ENCODE measurements at places on chromosomes 2 and 18. TPM values are rescaled to one million over a fixed set of nuclear protein-coding genes. Genes with fewer than 3 reads are reported as not detected.

The IL1RL2 gene
- not detected for total RNA-seq

The MC2R gene
- not detected for total RNA-seq

The RHBDD1 gene
- 73.8 TPM for total RNA-seq

The ZNF396 gene
- 1.3 TPM for total RNA-seq

The CCDC150 gene
- 29.2 TPM for total RNA-seq

The GALNT13 gene
- total RNA-seq = 0.44 TPM

DNA sequence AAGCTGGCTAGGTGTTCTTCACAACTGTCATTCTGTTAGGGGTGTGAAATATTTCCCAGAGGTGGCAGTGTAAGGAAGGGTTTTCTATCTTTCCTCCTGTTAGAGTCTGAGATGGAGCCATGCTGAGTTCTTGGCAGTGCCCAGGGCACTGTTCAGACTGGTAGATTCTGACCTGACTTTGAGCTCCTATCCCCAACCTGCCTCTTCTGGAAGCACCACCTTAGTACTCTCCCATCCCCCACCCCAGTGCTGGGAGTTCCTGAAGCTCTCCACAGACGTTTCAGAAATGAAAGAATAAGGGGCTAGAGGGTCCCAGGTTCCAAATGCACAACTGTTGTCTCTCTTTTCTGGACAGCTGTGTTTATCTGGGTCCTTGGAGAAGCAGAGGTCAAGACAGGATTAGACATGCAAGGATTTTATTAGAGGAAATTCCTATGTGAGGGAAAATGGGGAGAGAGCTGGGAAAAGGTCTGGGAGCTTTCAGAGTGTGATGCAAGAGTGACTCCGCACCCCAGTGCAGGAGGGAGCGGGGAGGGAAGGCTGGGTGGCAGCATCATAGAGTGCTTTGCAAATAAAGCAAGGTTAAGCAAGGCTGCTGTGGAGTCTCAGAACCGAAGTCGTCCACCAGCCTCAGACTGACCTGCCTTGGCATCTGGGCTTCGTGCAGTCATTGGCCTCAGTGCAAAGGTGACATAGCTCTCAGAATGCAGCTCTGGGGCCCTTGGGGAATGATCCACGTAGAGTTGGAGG, 75.5 kb downstream of the SLC4A3 start:
- H3K36me3 ChIP-seq = peaks cover 8% of the 10 kb centered on the region
- no peaks in the 10 kb centered on the region for H3K27me3 ChIP-seq
- H3K27ac ChIP-seq = peak overlapping the region; percentile 98
- no peak for DNase-seq

DNA sequence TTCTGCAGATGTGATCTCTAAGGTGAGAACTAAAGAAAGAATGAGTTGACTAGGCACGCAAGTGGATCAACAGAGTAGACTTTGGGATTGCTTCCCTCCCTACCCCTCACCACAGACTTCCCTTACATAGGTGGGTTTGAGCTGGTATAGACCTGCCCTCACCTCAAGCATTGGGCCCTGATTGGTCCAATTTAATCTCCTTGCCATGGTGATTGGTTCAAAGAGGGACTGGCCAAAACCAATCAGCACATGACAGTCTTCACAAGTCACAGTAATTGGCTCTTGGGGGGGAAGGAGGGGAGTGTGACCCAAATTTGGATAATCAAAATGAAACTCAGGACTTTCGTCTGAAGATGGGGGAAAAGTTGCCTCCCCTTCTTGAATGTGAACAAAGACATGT, 36.6 kb upstream of the LNPK start:
- no peak overlapping the region for H3K27ac ChIP-seq
- DNase-seq = no peak
- no peaks in the 10 kb centered on the region for H3K27me3 ChIP-seq
- H3K4me1 ChIP-seq = no peaks in the 10 kb centered on the region

DNA sequence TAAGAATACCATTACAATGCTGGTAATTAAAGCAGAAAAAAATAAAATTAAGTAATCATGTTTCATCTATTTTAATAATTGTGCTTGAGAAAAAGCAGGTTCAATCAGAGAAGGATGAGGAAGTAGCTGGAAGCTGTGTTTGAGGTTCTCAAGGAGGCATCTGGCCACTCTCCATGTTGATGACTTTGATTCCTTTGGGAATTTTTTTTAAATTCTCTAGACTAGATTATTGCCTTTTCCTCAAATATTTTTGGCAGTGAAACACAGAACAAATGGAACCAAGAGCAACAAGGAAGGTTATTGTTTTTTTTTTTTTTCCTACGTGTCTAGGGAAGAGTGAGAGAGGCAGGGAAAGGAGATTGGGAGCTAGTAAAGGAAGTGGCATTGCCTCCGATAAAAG, 99.9 kb upstream of the NRP2 start:
- H3K27ac ChIP-seq = no peak overlapping the region
- no peaks in the 10 kb centered on the region for H3K27me3 ChIP-seq
- no peak overlapping the region for H3K4me3 ChIP-seq
- H3K36me3 ChIP-seq = no peaks in the 10 kb centered on the region

DNA sequence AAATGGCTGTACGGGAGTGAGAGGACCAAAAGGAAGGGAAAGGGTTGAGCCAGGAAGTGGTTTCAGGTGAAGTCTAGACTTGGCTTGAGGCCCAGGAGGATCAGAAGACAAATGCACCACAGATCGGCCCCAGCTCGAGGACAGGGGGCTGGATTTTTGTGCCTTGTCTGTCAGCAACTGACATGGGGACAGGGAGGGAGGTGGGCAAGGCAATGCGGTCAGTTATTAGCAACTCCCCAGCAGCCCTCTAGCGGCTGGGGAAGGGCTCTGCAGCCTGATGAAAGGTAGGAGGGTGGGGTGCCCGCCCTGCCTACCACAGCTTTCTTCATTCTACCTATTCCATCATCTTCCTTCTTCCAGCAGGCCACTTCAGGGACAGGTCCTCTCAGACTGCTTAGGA, 50.0 kb downstream of the CPO start:
- peaks cover 4% of the 10 kb centered on the region for H3K4me1 ChIP-seq
- H3K27me3 ChIP-seq = no peaks in the 10 kb centered on the region
- no peaks in the 10 kb centered on the region for H3K36me3 ChIP-seq
- H3K4me3 ChIP-seq = no peak overlapping the region

- H3K36me3 ChIP-seq = no peaks in the 10 kb centered on the region
- H3K4me1 ChIP-seq = peaks cover 25% of the 10 kb centered on the region
- peak; percentile 74 for DNase-seq
- no peaks in the 10 kb centered on the region for H3K27me3 ChIP-seq
- no peak overlapping the region for H3K4me3 ChIP-seq
These were observed 333.7 kb downstream of the AGAP1 start for GRCh38 chr2:235827585-235827992.

GRCh38 chr2:96218508-96219131, 10.0 kb upstream of the STARD7 start:
- no peaks in the 10 kb centered on the region for H3K27me3 ChIP-seq
- no peak overlapping the region for H3K4me3 ChIP-seq

GRCh38 chr18:32351032-32351431, 119.7 kb downstream of the GAREM1 start:
- H3K27ac ChIP-seq = no peak overlapping the region
- no peaks in the 10 kb centered on the region for H3K27me3 ChIP-seq
- H3K36me3 ChIP-seq = no peaks in the 10 kb centered on the region
- peaks cover 13% of the 10 kb centered on the region for H3K4me1 ChIP-seq

DNA sequence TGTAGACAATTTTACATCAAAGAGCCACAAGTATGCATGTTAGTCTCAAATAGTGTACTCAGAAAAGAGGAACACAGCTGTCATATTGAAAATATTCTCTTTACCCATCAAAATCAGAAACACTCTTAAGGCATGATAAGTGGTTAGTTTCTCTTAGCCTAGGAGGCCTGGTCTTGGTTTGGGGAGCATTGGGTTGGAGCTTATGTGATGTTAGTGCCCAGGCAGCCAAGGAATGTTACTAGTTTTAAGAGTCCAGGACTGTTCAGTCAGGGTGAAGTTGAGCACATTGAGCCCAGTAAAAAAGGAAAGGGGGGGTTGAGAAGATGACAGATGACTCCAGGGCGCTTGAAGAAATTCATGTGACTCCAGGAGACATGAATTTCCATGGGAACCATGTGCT, 340.6 kb downstream of the HRH4 start:
- H3K4me1 ChIP-seq = no peaks in the 10 kb centered on the region
- H3K4me3 ChIP-seq = no peak overlapping the region
- DNase-seq = no peak
- H3K27me3 ChIP-seq = no peaks in the 10 kb centered on the region
- H3K36me3 ChIP-seq = no peaks in the 10 kb centered on the region

DNA sequence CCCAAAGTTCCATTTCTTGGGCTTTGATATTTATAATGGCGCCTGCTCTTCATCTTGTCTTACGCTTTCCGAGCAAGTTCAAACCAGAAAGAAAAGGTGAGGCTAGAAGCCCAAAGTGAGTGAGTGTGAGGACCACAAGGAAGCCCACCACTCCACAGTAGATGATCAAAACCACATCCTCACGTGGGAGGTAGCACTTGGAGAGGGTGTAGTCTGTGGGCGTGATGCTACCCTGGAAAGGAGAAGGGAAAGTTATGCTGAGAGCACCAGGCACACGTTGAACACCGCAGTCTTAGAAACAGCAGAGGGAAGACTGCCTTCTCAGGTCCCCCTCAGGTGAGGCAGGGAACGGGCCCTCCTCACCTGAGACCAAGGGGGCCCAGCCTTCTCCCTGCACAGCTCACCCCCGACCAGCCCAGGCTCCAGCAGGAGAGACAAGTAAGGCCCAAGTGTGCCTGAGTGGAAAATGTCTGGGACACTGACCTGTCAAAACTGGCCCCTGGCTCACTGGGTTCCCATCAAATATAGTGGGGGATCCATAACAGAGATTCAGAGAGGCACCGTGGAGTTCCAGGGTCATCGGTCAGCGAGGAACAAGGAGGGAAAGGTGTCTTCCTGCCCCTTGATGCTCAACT, 23.6 kb downstream of the MPPE1 start:
- no peak for DNase-seq
- H3K4me1 ChIP-seq = peaks cover 10% of the 10 kb centered on the region
- H3K36me3 ChIP-seq = no peaks in the 10 kb centered on the region
- no peaks in the 10 kb centered on the region for H3K27me3 ChIP-seq
- no peak overlapping the region for H3K27ac ChIP-seq

GRCh38 chr2:215635788-215636139, 199.9 kb upstream of the FN1 start:
- DNase-seq = no peak
- H3K4me1 ChIP-seq = no peaks in the 10 kb centered on the region
- H3K27me3 ChIP-seq = no peaks in the 10 kb centered on the region

DNA sequence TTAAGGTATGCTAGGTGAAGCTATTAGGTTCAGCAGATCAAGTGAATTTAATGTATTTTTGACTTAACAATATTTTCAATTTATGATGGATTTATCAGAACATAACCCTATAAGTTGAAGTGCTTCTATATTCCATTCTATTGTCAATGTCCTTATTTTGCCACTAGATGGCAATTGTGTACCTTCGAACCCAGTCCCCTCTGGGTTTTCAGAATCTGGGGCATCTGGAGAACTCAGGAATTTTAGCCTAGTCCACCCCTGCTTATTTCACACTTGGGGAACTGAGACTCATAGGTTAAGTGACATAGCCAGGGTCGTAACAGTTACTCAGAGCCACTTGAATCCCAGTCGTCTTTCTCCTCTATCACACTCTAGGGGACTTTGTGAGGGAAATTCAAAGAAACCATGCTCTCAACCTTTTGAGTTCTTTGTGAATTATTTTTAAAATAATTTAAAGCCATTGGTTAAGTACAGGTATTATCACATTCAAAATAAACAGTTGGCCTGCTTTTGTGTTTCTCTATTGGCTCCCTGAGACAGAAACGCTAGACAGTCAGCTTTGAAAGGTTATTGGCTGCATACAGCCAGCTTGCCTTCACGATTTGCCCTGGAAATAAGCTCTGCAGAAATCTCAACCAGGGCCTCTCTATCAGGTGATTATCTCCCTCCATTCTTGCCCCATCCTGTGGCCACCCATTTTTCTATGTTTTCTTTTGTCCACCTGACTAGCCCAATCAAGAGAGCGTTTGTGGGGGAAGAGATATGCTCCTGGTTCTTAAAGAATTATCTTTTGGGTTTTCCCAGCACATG, 145.0 kb downstream of the TTC27 start:
- H3K4me3 ChIP-seq = no peak overlapping the region
- H3K4me1 ChIP-seq = no peaks in the 10 kb centered on the region
- H3K27ac ChIP-seq = no peak overlapping the region
- no peaks in the 10 kb centered on the region for H3K36me3 ChIP-seq
- H3K27me3 ChIP-seq = no peaks in the 10 kb centered on the region

DNA sequence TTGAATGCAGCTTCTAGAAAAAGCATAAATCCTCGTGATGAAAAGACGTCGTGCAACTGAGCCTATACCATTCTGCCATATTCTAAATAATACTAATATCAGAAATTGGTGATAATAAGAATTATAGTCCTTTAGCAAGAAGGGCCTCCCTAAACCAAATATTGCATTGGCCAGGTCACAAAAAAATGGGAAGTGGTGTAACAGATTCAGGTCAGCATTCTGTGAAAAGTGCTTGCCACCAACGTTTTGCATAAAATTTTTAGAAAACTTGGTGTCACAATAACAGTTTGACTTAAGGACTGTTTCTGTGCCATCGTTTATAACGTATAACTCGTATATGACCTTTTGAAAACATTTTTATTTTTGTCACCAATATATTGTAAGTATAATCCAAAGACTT, 603.6 kb downstream of the CPS1 start:
- H3K4me3 ChIP-seq = no peak overlapping the region
- no peaks in the 10 kb centered on the region for H3K4me1 ChIP-seq
- no peaks in the 10 kb centered on the region for H3K27me3 ChIP-seq
- no peaks in the 10 kb centered on the region for H3K36me3 ChIP-seq
- no peak for DNase-seq

DNA sequence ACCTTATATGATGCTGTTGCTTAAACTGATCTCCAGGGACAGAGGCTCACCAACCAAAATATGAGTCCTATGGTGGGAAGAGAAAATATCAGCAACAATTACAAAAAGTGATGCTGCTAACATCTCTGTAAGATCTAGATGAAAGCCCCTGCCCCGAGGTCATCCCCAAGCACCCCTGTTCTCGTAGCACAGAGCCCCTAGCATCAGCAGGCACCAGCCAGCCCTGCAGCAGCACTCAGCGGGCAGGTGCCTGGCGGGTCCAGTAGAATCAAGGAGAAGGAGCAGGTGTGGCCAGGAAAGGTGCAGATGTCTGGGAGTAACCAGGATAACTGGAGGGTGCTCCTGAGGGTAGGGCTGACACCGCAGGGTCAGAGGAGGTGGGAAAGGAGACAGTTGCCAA, 474.2 kb upstream of the MYT1L start:
- H3K36me3 ChIP-seq = no peaks in the 10 kb centered on the region
- peaks cover 20% of the 10 kb centered on the region for H3K27me3 ChIP-seq
- DNase-seq = no peak
- H3K4me3 ChIP-seq = no peak overlapping the region
- H3K4me1 ChIP-seq = no peaks in the 10 kb centered on the region

- H3K27ac ChIP-seq = no peak overlapping the region
- DNase-seq = no peak
- no peaks in the 10 kb centered on the region for H3K4me1 ChIP-seq
- no peaks in the 10 kb centered on the region for H3K27me3 ChIP-seq
- no peaks in the 10 kb centered on the region for H3K36me3 ChIP-seq
These were observed 13.3 kb downstream of the ST3GAL5 start for GRCh38 chr2:85875350-85876050.

GRCh38 chr2:42042631-42043355, 5.0 kb upstream of the PKDCC start:
- no peak overlapping the region for H3K4me3 ChIP-seq
- H3K4me1 ChIP-seq = no peaks in the 10 kb centered on the region
- no peaks in the 10 kb centered on the region for H3K36me3 ChIP-seq
- no peak overlapping the region for H3K27ac ChIP-seq
- H3K27me3 ChIP-seq = 0 out of 2 replicates have a peak, but pooled peaks cover 7% of the 10 kb centered on the region
- no peak for DNase-seq

GRCh38 chr2:145644820-145645302, 1124.9 kb upstream of the ZEB2 start:
- H3K27ac ChIP-seq = no peak overlapping the region
- DNase-seq = no peak
- H3K27me3 ChIP-seq = no peaks in the 10 kb centered on the region
- no peaks in the 10 kb centered on the region for H3K4me1 ChIP-seq

Measured in HCT116 (cell line).